ENCODE measurements at places on chromosomes 6 and 20.

DNA sequence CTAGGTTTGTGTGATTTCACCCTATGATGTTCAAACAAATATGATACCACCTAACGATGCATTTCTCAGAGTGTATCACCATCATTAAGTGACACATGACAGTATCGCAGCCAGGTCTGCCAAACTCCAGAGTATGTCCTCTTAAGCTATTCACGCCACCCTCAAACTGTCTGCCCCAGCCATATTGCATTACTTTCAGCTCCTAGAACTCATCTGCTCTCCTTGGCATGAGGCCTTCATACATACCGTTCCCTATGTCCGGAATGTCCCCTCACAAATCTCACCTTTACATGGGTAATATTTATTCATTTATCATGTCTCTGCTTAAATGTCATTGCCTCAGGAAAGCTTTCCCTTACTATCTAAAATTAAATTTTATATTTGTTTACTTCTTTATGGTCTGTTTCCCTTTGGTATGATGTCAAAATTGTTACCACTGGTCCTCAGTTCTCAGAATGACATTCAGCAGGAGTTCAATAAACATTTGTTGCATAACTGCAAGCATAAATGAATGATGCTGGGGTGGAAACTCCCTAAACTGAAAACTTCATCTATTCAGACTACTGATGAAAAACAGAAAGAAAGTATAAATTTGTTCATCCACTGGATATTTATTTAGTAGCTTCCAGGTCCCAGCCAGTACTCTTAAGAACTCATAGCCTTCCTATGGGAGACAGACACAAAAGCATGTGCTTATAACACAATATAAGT is 3.2 kb downstream of the SESN1 start:
- DNase-seq = no peak

DNA sequence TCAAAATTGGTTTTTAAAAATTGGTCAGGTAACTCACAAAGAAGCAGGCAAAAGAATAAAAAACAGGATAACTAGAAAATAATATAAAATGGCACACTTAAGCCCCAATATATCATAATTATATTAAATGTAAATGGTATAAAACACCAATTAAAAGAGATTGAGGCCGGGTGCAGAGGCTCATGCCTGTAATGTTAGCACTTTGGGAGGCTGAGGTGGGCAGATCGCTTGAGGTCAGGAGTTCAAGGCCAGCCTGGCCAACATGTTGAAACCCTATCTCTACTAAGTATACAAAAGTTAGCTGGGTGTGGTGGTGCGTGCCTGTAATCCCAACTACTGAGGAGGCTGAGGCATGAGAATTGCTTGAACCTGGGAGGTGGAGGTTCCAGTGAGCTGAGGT is 36.1 kb downstream of the TCP11 start:
- no peak for DNase-seq

DNA sequence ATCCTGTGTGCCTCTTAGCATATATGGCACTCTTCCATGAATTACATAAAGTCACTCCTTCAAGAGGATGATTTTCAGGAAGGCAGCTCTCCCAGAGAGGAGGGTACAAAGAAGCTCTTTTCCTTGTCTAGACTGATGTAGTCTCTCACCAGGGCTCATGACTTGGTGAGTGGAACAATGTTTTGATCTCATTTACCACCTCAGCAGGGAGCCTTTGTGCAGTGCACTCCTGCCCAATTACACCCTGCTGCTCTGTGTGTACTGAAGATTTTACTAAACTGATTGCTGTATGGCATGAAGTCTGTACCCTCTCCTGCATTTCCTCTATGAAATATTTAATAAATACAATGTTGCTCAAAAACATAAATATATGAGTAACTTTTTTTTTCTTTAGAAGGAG is 598.3 kb upstream of the HS3ST5 start:
- no peak for DNase-seq

- no peak for DNase-seq
Observed at GRCh38 chr20:32395066-32395465, 36.9 kb downstream of the ASXL1 start.

- DNase-seq = no peak
Observed at GRCh38 chr6:31609519-31610406, 5.3 kb upstream of the AIF1 start.

DNA sequence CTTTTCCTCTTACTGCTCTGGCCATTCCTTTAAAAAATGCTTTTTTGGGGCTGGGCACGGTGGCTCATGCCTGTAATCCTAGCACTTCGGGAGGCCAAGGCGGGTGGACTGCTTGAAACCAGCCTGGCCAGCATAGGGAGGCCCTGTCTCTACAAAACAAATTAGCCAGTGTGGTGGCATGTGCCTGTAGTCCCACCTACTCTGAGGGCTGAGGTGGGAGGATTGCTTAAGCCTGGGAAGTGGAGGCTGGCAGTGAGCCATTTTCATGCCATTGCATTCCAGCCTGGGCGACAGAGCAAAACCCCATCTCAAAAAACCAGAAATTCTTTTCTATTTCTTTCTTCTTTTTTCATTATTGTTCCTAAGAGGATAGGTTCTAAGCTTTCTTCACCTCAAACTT is 36.9 kb upstream of the RNF144B start:
- DNase-seq = no peak

GRCh38 chr6:105836379-105836778 is 249.8 kb upstream of the PRDM1 start:
- DNase-seq = no peak

DNA sequence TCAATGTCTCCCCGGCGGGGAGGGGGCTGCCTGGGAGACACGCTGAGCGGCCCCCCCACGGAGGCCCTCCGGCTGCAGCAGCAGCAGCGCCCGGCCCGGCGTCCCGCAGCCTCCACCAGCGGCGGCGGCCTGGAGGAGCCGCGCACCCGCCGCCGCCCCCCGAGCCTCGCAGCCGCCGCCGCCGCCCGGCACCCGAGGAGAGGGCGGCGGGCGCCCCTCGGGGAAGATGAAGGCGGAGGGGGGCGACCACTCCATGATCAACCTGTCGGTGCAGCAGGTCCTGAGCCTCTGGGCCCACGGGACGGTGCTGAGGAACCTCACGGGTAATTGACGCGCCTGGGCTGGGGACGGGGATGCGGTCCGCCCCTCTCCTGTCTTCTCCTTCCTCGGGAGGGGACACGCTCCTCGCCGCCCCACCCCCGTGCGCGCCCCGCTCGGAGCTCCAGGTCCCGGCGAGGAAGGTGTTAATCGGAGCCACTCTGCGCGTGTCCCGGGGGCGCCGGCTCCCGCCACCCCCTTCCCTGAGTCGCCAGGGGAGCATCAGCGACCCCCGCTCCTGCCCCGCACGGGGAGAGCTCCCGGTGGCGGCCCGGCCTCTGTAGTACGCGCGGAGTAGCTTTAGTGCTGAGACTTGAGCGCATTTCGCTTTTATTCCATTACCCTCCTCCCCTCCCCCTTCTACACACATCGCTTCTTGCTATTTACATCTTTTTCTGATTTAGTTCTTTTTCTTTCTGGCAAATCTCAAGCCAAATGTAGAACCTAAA is 686 bp downstream of the TMEM170B start:
- DNase-seq = peak; percentile 6

DNA sequence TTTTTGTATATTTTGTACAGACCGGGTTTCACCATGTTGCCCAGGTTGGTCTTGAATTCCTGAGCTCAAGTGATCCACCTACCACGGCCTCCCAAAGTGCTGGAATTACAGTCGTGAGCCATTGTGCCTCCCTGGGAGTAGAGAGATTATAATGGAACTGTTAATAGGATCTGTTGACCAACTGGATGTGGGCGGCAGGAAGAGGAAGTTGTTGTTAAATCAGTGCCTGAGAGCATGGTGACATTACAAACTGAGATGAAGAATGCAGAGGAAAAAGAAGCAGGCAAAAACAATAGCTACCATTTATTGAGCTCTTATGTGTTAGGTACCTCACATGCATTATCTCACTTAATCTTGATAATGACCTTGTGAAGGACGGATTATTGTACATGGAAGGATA is 9.2 kb upstream of the L3MBTL3 start:
- no peak for DNase-seq

GRCh38 chr6:21000331-21000801 is 466.1 kb downstream of the CDKAL1 start:
- DNase-seq = no peak

DNA sequence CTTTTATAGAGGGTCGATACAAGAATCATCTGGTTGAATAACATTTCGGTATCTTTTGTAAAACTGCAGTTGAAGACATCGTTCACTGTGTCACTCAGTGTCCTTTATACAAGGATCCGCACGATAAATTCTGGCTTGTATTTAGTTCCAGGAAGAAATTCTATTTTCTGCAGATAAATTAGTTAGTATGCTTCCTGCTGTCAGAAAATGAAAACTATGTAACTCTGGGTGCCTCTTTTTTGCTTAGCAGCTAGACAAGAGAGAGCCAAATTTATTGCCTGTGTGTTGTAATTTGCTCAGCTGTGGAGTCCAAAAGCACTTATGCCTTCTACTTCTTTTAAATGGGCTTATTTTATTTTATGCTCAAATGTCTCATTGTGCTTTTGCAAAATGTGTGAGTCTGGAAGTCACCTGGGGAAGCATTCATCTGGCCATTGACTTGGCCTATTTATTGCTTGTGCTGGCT is 56.5 kb upstream of the KCNK16 start:
- DNase-seq = no peak

GRCh38 chr20:23484081-23484480 is 6.8 kb upstream of the CST8 start:
- DNase-seq = no peak

DNA sequence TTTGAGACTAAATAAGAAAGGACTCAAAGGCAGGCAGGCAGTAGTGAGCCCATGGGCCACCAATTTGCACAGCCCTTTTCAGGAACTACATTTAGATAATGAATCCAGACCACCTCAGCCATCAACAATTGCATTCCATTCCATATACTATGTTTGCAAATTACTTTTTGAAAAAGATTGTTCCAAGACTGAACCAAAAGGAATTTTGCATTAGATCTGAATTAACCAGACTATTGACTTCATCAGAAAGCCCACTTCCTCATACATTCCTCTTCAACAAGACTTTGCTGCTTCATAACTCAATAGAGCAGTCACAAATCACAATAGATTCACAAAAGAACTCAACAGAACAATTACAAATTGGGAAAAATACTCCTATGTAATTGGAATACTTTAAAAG is 229.1 kb downstream of the SIM1 start:
- no peak for DNase-seq

- DNase-seq = no peak
Observed at GRCh38 chr20:38337561-38338140, 8.6 kb upstream of the LBP start.

GRCh38 chr20:58402305-58402704 is 13.3 kb downstream of the VAPB start:
- DNase-seq = no peak

GRCh38 chr20:59784365-59784764 is 149.1 kb downstream of the SYCP2 start:
- DNase-seq = no peak

DNA sequence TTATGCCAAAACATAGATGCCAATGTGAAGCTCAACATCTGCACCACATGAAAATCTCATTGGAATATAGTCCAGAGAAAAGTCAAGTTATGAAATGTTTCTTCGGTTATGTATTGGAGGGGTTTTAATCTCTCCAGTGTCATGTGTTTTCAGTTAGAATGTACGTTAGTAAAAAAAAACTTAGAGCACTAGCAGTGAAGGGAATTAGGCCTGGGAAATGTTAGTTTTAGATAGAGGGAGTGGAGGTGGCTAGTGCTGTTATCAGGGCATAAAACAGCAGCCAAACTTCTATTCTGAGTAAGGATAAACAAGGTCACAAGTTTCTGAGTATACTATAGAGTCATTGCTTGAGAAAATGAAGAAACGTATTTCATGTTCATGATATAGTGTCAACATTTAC is 42.9 kb downstream of the HDGFL1 start:
- no peak for DNase-seq

DNA sequence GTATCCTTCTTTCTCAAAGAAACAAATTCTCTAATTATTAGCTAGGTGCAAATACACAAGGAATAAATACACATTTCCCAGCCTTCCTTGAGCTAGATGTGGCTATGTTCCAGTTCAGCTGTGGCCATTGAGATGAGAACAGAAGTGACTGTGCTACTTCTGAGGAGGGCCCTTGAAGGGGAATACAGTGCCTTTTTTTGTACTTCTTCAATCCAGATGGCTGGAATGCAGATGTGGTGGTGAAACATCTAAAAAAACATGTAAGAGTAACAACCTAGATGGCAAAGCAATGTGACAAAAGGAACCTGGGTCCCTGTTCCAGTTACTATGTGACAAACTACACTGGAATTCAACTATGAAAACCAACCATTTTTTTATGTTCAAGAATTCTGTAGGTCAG is 115.4 kb upstream of the DST start:
- DNase-seq = no peak

DNA sequence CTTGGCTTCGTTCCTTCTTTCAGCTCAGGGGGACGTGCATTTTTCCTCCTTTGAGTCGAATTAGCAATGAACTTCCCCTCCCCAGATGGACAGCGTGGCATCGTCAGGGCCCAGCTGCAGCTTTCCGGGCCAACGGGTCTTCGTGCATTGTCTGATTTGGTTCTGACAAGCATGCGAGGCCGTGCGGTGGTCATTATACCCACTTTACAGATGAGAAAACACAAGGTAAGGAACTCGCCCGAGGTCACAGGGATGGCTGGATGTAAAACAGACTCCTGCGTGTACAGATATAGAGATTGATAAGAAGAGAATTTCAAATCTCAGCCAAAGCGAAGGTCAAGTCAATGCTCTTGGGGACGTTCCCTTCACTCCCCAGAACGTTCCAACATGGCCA is 187.6 kb upstream of the SULF2 start:
- no peak for DNase-seq

DNA sequence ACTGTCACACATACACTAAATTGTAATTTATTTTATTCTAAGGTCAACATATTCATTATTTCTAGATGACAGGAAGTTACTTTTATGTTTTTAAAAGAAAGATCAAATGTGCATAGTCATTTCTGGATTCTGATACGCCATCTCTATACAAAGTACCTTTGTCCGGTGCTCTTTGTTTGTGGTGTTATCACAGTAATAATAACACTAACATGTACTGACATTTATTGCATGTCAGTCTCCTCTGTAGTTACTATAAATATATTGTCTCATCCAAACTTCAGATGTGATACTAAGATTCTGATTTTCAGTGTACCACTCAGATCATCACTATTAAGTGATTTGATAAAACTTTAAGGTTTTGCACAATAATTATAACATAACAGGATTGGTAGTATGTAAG is 90.3 kb upstream of the TPD52L1 start:
- no peak for DNase-seq

DNA sequence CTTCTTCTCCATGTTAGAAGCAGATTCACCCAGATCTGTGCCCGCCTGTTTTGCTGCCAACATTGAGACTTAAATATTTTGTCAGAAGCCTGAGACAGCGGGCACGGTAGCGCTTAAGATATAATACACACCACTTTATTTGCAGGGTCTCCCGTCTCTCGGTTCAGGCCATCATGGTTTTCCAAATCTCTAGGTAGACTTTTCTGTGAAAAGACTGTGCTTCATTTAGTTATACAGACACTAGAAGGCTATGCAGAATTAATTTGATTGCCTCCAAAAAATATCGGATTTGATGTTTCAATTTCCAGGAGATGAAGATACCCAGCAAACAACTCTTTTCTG is 598 bp downstream of the TBP start:
- no peak for DNase-seq

GRCh38 chr6:35601331-35602132 is 87.2 kb downstream of the FKBP5 start:
- peak; percentile 30 for DNase-seq

Measured in stimulated activated CD4-positive, alpha-beta T cell treated with anti-CD3 and anti-CD28 coated beads, Interleukin-1b, Interleukin-23, amount 100 ng/mL, for 1 hour (primary cell).